DND-41 (cell line): ENCODE measurements at places on chromosomes 6 and 20.

GRCh38 chr6:53837865-53838769, 43.3 kb downstream of the LRRC1 start:
- DNase-seq = no peak
- no peak overlapping the region for H3K4me3 ChIP-seq
- H3K4me1 ChIP-seq = peaks cover 9% of the 10 kb centered on the region
- H3K27ac ChIP-seq = no peak overlapping the region
- peaks cover 6% of the 10 kb centered on the region; the same call in 1 of the 2 replicates for H3K36me3 ChIP-seq

DNA sequence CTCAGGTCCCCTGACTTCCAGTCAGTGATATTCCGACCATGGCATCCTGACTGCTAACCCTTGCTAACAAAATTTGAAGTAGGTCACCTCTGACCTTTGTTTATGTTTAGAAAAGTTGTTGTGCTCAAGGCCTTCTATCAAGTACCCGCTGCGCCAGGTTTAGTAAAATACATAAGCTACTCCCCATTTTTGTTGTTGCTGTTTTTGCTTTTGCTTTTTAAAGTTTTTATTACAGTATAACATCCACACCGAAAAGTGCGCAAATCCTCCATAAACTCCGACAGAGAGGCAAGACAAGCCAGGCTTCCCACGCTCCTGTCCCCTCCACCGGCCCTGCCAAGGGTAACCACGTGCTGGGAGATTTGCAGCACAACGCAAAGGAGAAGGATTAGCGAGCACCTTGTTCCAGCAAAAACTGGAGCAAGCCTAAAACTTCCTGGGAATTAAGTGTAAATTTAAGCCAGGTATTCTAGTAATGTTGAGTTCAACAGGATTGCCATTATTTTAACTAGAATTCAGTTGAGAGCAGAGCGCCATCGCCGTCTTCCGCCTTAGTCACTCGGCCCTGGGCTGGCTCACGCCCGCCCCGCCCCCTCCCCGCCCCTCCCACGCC, 17.8 kb upstream of the HMGN4 start:
- H3K36me3 ChIP-seq = no peaks in the 10 kb centered on the region
- peak overlapping the region; percentile 100 for H3K27ac ChIP-seq
- H3K4me3 ChIP-seq = no peak overlapping the region; the same call in 1 of the 2 replicates
- H3K4me1 ChIP-seq = peaks cover 18% of the 10 kb centered on the region
- no peak for DNase-seq

DNA sequence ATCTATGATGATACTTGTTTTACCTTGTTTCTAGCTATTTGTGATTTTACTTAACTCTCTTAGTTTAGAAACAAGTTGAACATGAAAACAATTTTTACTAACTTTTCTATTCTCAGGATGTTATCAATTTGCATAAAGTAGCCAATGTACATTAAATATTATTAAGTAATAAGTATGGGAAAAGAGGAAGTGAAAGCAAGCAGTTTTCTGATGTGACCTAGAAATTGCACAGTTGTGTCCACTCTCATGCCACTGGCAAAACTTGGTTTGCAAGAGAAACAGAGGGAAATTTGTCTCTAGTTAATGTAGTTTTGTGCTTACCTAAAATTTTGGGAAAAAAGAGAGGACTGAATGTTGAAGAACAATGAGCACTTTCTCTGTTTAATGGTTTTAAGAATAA, 19.2 kb upstream of the TSPYL1 start:
- no peaks in the 10 kb centered on the region for H3K27me3 ChIP-seq
- H3K36me3 ChIP-seq = no peaks in the 10 kb centered on the region
- H3K4me3 ChIP-seq = no peak overlapping the region
- no peaks in the 10 kb centered on the region for H3K4me1 ChIP-seq
- H3K27ac ChIP-seq = no peak overlapping the region

- no peak overlapping the region for H3K27ac ChIP-seq
- no peaks in the 10 kb centered on the region for H3K36me3 ChIP-seq
- no peak for DNase-seq
- no peaks in the 10 kb centered on the region for H3K4me1 ChIP-seq
- peaks cover 15% of the 10 kb centered on the region for H3K27me3 ChIP-seq
Observed at GRCh38 chr20:12882832-12883506, 125.8 kb upstream of the SPTLC3 start.

DNA sequence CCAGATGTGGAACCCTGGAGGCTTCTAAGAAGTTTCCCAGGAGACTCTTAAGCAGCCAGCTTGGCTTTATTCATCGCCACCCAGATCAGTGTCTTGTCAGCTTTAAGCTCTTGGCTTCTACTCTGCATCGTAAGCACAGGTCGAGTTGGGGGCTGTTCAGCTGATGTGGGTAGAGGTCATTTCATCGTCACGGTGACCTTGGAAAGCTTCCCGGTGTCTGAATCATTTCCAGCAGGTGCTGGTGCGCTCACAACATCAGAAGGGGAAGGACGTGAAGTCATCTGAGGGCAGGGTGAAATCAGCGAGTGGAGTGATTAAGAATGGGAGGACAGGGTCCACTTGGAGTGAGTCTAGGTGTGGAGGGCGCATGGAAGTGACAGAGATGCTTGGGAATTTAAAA, 112.6 kb downstream of the SASH1 start:
- H3K4me3 ChIP-seq = no peak overlapping the region
- peaks cover 8% of the 10 kb centered on the region for H3K27me3 ChIP-seq
- DNase-seq = no peak
- no peaks in the 10 kb centered on the region for H3K4me1 ChIP-seq
- H3K27ac ChIP-seq = no peak overlapping the region

DNA sequence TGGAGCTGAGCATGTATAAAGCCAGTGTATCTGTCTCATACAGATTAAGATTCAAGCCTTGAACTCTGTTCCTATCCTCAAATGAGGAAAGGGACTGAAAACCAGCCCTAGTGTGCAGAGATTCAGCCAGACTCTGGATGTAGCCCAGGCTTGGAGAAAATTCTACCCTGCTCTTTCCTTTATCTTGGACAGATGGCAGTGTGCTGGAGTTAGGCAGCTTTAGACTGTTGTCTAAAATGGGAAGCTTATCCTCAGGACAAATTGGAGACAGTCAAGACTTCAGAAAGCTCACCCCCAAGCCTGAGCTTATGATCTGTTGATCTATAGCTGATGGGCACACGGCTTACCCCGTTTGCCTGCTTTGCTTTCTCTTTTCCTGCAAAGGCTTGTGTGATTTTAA, 1057.6 kb downstream of the KIF16B start:
- H3K4me3 ChIP-seq = no peak overlapping the region
- no peaks in the 10 kb centered on the region for H3K27me3 ChIP-seq
- DNase-seq = no peak
- no peak overlapping the region for H3K27ac ChIP-seq
- no peaks in the 10 kb centered on the region for H3K4me1 ChIP-seq

DNA sequence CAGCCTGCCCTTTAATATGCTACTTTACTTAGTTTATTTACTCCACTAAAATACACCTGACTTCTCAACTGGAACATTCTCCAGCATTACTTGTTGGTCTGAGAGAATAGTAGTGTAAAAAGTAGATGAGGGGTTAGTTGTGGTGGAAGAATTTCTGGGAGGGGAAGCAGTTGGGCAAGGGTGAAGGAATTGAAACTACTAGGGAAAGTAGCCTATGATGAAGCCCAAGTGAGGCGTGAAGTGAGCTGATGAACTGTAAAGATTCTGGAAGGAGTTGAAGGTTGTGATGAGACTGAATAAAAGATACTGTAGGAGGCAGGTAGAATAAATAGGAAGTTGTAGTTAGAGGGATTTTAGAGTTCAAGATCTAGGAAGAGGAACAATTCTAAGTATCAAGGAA, 72.5 kb downstream of the ITCH start:
- H3K4me1 ChIP-seq = no peaks in the 10 kb centered on the region
- H3K4me3 ChIP-seq = no peak overlapping the region
- peaks cover 55% of the 10 kb centered on the region for H3K36me3 ChIP-seq
- H3K27ac ChIP-seq = no peak overlapping the region

DNA sequence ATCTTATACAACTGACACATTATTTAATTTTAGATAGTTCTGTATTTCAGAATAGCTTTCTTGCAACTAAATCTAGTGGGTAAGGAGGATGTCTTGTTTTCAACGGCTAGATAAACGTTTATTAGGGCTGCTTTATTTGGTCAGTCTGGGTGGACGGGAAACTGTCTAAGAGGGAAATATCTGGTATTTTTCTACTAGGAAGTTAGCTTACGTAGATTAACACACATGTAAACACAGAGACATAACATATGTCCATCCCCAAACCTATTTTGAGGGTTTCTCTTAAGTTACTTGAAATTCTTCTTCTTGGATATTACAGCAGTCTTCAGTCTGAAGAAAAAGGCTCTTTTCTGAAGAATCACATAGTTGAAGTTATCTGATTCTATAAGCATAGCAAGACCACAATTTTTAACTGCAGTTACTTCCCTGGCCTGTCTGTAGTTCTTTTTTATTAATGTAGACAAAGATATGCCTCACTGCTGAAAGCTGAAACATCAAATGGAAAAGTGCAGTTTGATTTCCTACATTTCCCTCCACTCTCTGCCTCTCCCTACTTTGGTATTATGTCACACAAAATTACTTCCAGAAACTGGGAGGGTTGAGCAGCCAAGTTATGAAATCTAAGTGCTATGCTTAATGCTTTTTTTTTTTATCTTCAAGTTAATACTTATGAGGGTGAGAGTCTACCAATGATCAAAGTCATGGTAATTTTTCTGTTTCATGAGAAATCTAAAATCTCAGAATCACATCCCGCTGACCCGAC, 37.4 kb downstream of the PLAGL1 start:
- DNase-seq = no peak
- H3K27me3 ChIP-seq = peaks cover 3% of the 10 kb centered on the region
- H3K27ac ChIP-seq = no peak overlapping the region
- H3K4me3 ChIP-seq = no peak overlapping the region
- no peaks in the 10 kb centered on the region for H3K36me3 ChIP-seq

DNA sequence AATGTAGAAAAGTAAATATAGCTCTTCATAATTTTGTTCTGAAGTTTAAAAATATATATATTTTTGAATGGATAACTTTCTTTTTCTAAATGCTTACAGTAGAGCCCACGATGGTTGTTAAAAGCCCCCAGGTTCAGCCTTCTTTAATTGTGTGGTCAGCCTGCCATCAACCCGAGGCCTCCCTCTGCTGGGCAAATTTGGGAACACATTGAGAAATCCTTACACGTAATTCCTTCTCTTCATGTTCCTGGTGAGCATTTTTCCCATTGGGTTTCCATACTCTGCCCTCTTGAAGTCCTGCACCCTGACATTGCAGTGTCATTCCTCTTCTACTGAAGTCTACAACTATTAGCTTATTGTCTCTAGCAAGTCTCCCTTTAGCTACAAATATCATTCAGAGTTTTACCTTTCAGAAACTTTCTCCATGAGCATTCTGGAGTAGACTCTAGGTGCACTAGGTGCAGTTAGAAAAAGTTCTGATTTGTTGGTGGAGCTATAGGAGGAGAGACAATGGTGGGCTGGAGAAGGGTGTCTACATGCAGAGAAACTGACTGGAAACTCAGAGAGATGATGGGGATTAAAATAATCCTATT, 40.6 kb downstream of the TRIM38 start:
- H3K4me3 ChIP-seq = no peak overlapping the region
- H3K4me1 ChIP-seq = no peaks in the 10 kb centered on the region
- DNase-seq = peak; percentile 57
- no peak overlapping the region for H3K27ac ChIP-seq
- no peaks in the 10 kb centered on the region for H3K27me3 ChIP-seq

DNA sequence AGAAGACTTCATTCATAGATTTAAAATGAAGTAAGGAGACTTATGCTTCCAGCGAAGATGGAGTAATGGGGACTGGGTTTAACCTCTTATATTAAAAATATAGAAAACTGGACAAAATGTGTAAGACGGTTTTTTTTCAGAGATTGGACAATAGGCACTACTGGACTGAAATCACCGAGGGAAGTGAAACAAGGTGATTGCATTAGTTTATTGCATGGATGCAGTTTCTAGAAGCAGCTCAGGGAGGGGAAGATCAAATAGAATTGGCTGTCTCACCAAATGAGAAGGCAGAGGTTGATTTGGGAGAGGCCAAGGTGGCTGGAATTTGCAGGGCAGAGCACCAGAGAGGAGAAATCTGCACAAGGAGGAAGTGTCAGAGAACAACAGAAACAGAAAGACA, 162.6 kb downstream of the DNAH8 start:
- H3K4me3 ChIP-seq = no peak overlapping the region
- no peaks in the 10 kb centered on the region for H3K36me3 ChIP-seq
- no peaks in the 10 kb centered on the region for H3K27me3 ChIP-seq
